GM12864 (cell line): ENCODE measurements at places on chromosomes 5 and 9.

- no peak for DNase-seq
Observed at GRCh38 chr9:114028646-114029045, 49.5 kb downstream of the AMBP start.

- DNase-seq = no peak
Observed at GRCh38 chr9:131012396-131012917, 3.5 kb downstream of the LAMC3 start.

- DNase-seq = no peak
Observed at GRCh38 chr5:353612-354580, 32.4 kb downstream of the AHRR start.

DNA sequence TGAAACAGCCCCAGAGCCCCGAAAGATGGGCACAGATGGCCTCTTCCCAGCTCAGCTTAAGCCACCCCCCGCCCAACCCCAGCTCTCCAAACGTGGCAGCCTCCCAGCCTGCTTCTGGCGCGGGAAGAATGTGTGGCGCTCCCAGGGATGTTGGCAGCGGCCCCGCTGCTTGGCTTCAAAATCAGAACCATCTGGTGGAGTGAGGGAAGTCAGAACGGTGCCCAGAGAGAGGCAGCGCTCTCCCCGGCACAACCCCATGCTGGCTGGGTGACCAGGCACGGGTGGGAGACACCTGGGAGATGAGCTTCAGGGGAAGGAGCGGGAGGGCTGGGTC is 72.7 kb upstream of the ORM1 start:
- no peak for DNase-seq

GRCh38 chr9:34591248-34591916 is 1.9 kb upstream of the CNTFR start:
- DNase-seq = no peak

- DNase-seq = no peak
Observed at GRCh38 chr5:72608926-72609325, 101.7 kb upstream of the ZNF366 start.

DNA sequence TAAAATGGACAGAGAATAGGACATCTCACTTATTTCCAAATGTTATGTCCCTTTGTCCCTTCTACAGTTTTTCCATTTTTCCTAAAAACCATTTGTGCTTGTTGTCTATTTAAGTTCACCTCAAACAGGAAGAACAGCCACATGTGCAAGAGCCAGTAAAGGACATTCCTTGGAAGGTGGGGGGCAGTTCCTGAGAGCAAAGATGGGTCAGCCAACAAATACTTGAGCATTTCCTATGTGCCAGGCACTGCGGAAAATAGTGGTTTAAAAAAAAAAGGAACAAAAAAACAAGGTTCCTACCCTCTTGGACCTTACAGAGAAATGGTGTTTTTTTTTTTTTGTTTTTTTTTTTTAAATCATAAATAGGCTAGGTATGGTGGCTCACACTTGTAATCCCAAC is 26.8 kb downstream of the ANP32B start:
- DNase-seq = no peak

GRCh38 chr9:122088880-122089706 is 4.0 kb downstream of the TTLL11 start:
- no peak for DNase-seq

- DNase-seq = no peak
Observed at GRCh38 chr5:33379757-33380156, 61.0 kb upstream of the TARS1 start.

DNA sequence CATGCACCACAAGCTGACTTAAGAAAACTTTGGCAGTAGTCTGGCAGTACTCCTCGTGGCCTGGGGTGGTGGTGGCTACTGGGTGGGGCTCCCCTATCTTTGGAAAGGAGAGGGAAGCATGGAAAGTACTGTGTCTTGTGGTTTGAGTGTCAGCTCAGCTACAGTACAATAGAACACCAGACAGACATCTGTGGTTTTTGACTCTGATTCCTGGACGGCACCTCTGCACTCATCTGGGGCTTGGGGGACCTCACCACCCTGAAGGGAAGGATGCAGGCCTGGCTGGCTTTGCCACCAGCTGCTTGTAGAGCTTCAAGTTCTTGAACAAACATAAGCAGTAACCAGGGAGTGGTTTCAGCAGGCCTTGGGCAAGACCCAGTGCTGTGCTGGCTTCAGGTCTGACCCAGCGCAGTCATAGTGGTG is 40.6 kb downstream of the TNFSF8 start:
- DNase-seq = no peak

- DNase-seq = no peak
Observed at GRCh38 chr5:177495243-177496060, 2.0 kb downstream of the PDLIM7 start.

GRCh38 chr5:97062046-97062445 is 80.4 kb downstream of the LIX1 start:
- no peak for DNase-seq

DNA sequence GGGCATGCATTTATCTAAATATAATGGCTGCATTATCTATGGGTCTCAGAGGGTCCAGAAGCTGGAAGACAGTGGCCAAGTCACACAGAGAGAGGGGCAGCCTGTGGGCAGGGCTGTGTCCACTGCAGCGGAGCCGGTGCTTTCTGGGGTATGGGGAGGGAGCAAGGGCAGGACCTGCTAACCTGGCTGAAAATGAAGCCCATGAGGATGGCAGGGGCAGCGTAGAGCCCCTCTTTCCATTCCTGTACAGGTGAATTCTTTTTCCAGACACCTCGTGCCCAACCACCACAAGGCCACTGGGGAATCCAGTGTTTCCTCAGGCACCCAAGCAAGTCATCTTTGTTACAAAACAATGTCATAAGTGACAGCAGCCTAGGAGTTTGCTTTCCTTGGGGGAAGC is 305.9 kb upstream of the IRX4 start:
- no peak for DNase-seq

DNA sequence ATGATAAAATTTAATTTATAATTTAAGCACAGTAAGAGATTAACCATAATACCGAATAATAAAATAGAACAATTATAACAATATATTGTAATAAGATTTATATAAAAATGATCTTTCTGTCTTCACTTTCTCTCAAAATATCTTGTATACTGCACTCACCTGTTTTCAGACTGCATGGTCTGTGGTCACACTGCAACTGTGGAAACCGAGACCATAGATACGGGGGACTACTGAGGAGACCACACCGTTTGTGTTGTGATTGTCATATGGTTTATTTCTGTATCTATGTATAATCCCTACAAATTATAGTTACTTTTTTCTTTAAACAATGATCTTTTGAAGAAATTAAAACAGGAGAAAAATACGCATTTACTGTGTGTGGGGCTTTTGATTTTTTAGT is 78.8 kb upstream of the TNFAIP8 start:
- no peak for DNase-seq

- DNase-seq = no peak
Observed at GRCh38 chr9:113566712-113567071, 103.2 kb downstream of the RGS3 start.

- DNase-seq = no peak
Observed at GRCh38 chr9:124871156-124871561, 9.2 kb downstream of the ARPC5L start.

- DNase-seq = no peak
Observed at GRCh38 chr5:133285583-133286021, 233.8 kb downstream of the HSPA4 start.

- DNase-seq = no peak
Observed at GRCh38 chr5:131276072-131276471, 12.2 kb downstream of the CDC42SE2 start.
